ENCODE measurements at places on chromosomes 12 and 14.

DNA sequence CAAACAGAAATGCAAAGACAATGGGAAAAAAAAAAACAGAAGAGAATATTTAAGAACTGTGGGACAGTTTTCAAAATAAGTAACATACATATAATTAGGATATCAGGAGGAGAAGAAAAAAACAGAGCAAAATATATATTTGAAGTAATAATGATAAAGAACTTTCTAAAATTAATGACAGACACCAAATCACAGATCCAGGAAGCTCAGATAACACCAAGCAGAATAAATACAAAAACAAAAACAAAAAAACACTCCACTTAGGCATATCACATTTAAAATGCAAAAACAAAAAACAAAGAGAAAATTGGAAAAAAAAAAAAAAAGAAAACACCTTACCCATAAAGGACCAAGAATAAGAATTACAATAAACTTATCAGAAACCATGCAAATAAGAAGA is 9.6 kb upstream of the RFX4 start:
- H3K27ac ChIP-seq = no peak overlapping the region
- no peak overlapping the region for H3K4me3 ChIP-seq
- DNase-seq = no peak
- no peaks in the 10 kb centered on the region for H3K4me1 ChIP-seq
- no peaks in the 10 kb centered on the region for H3K36me3 ChIP-seq

GRCh38 chr14:104578321-104578720 is 1.2 kb upstream of the C14orf180 start:
- H3K27me3 ChIP-seq = no peaks in the 10 kb centered on the region
- H3K36me3 ChIP-seq = no peaks in the 10 kb centered on the region
- H3K27ac ChIP-seq = no peak overlapping the region
- no peak for DNase-seq
- H3K4me3 ChIP-seq = no peak overlapping the region

- DNase-seq = no peak
- H3K36me3 ChIP-seq = no peaks in the 10 kb centered on the region
- no peaks in the 10 kb centered on the region for H3K27me3 ChIP-seq
- H3K4me1 ChIP-seq = peaks cover 16% of the 10 kb centered on the region
- no peak overlapping the region for H3K27ac ChIP-seq
- H3K4me3 ChIP-seq = no peak overlapping the region
Measured at GRCh38 chr12:124849382-124849781, 14.3 kb downstream of the SCARB1 start.

DNA sequence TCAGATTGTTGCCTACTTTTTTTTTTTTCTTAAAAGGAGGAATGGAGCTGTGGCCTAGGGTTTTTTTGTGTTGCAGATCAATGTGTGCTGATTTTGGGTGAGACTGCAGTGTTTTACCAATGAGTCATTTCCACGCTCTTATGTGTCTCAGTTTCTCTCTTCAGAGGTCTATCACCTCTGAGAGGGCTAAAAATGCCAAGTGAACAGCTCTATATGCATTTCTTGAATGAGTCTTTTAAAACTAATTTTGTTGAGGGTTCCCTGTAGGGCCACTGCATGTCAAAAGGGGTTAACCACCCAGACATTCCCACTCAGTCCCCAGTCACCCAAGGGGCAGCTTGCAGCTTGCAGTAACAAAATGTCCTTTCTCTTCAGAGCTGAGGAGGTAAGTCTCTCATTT is 24.3 kb upstream of the GLIPR1L2 start:
- no peaks in the 10 kb centered on the region for H3K36me3 ChIP-seq
- no peaks in the 10 kb centered on the region for H3K4me1 ChIP-seq
- no peak overlapping the region for H3K4me3 ChIP-seq

GRCh38 chr14:100526632-100527031 is 60.6 kb downstream of the BEGAIN start:
- no peaks in the 10 kb centered on the region for H3K27me3 ChIP-seq
- DNase-seq = no peak
- no peak overlapping the region for H3K27ac ChIP-seq
- H3K36me3 ChIP-seq = peaks cover 7% of the 10 kb centered on the region

DNA sequence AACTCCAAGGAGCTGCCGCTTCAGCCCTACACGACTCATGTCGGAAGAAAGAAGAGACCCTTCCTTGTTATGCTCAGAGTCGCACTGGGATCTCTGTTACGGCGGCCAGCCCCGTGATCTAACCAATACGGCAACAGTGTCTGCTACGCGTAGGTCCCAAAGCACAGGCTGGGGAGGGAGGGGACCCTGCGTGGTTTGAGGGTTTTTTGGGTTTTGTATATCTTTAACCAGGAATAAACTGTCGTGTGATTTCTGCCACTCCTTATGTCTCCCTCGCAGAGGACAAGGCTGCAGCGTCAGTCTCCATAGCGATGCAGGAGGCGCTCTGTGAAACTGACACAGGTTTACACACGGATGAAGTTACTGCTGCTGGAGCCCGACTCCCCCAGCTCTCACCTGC is 60.0 kb upstream of the DIO3 start:
- no peaks in the 10 kb centered on the region for H3K36me3 ChIP-seq
- no peak overlapping the region for H3K4me3 ChIP-seq
- no peaks in the 10 kb centered on the region for H3K27me3 ChIP-seq
- DNase-seq = no peak
- H3K27ac ChIP-seq = no peak overlapping the region

GRCh38 chr12:7758766-7759140 is 6.3 kb upstream of the NANOGNB start:
- DNase-seq = no peak
- no peak overlapping the region for H3K27ac ChIP-seq
- no peak overlapping the region for H3K4me3 ChIP-seq
- no peaks in the 10 kb centered on the region for H3K36me3 ChIP-seq
- no peaks in the 10 kb centered on the region for H3K27me3 ChIP-seq

DNA sequence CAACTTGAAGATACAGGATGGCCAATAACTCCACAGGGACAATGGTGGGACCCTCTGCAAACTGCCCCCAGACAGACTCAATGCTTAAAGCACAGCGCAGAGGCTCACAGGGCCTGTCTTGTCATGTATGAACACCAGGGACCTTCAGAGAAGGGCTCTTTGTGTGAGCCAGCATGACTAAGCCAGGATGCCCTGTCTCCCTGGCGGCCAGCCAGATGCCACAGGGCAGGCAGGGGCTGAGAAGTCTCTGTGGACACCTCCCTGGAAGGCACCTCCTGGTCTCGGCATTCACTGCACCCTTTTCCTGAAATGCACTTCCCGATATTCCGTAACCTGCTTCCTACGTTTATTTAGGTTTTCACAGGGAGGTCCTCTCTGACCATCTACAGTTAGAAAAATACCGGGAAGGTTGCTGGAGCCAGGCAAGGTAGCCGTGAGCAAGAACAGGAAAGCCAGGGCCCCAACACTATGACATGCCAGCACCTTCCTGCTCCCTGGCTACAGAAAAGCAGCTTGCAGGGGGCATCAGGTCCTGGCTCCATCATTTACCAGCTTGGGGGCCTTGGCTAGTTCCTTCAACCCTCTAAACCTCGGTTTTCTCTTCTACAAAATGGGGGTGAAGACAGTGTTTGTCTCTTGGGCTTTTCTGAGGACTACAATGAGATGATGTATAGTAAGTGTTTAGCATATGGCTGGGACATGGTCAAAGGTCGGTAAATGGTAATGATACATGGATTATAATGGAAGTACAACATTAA is 65.0 kb downstream of the PITPNM2 start:
- no peaks in the 10 kb centered on the region for H3K36me3 ChIP-seq
- no peak overlapping the region for H3K27ac ChIP-seq

GRCh38 chr12:52832985-52833905 is 866 bp downstream of the KRT79 start:
- H3K27ac ChIP-seq = no peak overlapping the region
- DNase-seq = no peak
- no peak overlapping the region for H3K4me3 ChIP-seq
- no peaks in the 10 kb centered on the region for H3K4me1 ChIP-seq

DNA sequence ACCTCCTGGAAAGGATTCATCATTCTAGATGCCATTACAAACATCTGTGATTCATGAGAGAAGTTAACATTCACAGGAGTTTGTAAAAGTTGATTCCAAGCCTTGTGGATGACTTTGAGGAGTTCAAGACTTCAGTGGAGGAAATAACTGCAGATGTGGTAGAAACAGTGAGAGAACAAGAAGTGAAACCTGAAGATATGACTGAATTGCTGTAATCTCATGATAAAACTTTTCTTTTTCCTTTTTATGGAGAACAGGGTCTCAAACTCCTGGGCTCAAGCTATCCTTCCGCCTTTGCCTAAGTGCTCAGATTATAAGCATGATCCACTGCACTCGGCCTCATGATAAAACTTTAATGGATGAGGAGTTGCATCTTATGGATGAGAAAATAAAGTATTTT is 64.5 kb upstream of the GTF2A1 start:
- no peak overlapping the region for H3K4me3 ChIP-seq
- DNase-seq = no peak
- H3K4me1 ChIP-seq = no peaks in the 10 kb centered on the region
- no peaks in the 10 kb centered on the region for H3K36me3 ChIP-seq
- no peak overlapping the region for H3K27ac ChIP-seq
- H3K27me3 ChIP-seq = no peaks in the 10 kb centered on the region

DNA sequence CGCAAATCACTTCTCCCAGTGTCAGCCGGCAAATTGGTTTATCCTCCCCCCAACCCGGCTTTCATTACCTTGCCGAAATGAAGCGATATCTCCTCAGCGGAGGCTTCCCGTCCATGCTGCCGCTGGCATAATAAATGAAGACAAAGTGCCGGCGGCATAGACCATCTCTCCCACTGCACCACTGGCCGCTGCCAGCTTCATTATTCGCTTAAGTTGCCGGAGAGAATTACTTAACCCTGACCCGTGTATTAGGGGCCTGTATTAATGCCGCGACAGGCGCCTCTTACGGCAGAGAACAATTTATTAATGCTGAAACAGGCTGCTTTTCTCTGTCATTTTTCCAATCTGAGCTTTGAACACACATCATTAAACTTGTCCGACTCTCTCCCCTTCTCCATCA is 17.5 kb upstream of the GPATCH2L start:
- no peaks in the 10 kb centered on the region for H3K27me3 ChIP-seq
- DNase-seq = no peak
- H3K4me1 ChIP-seq = peaks cover 11% of the 10 kb centered on the region
- H3K36me3 ChIP-seq = no peaks in the 10 kb centered on the region

GRCh38 chr14:59530349-59530748 is 46.0 kb downstream of the JKAMP start:
- H3K4me1 ChIP-seq = no peaks in the 10 kb centered on the region
- no peak overlapping the region for H3K27ac ChIP-seq
- H3K36me3 ChIP-seq = no peaks in the 10 kb centered on the region
- no peak for DNase-seq
- H3K4me3 ChIP-seq = no peak overlapping the region
- no peaks in the 10 kb centered on the region for H3K27me3 ChIP-seq

GRCh38 chr14:38211255-38211735 is 3.6 kb downstream of the SSTR1 start:
- no peak overlapping the region for H3K27ac ChIP-seq
- peak overlapping the region; percentile 32 for H3K4me3 ChIP-seq
- peaks cover 34% of the 10 kb centered on the region for H3K4me1 ChIP-seq
- H3K27me3 ChIP-seq = no peaks in the 10 kb centered on the region
- no peak for DNase-seq
- H3K36me3 ChIP-seq = no peaks in the 10 kb centered on the region

- peaks cover 3% of the 10 kb centered on the region for H3K4me1 ChIP-seq
- H3K27ac ChIP-seq = no peak overlapping the region
- H3K4me3 ChIP-seq = no peak overlapping the region
- H3K36me3 ChIP-seq = no peaks in the 10 kb centered on the region
- no peak for DNase-seq
Measured at GRCh38 chr12:117038919-117039318, 60.3 kb downstream of the TESC start.
